Activated T-helper 1 cell treated with anti-CD3 and anti-CD28 coated beads, Interleukin-2, amount 50 U/mL, for 16 hours (primary cell): ENCODE measurements at places on chromosomes 2 and 18.

GRCh38 chr2:50492477-50492851 lies 539.5 kb downstream of the NRXN1 start:
- DNase-seq: no peak

- no peak for DNase-seq
These were observed 10.6 kb downstream of the GFPT1 start for GRCh38 chr2:69376403-69376802.

DNA sequence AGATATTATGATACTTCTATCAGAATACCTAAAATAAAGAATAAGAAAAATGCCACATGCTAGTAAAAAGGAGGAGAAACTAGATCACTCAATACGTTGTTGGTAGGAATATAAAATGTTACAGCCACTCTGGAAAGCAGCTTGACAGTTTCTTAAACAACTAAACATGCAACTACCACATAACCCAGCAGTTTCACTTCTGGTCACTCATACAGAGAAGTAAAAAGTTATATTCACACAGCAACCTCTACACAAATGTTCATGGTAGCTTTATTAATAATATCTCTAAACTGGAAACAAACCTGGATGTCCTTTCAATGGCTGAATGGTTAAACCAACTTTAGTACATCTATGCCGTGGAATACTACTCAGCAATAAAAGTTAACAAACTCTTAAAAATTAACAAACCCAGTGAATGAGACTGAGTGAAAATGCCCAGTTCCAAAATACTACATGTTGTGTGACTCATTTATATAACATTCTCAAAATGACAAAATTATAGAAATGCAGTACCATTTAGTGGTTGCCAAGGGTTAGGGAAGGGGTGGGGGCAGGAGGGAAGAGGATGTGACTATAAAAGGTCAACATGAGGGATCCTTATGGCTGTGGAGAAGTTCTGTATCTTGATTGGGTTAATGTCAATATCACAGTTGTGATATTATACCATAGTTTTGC lies 124.1 kb downstream of the MMADHC start:
- DNase-seq: no peak

DNA sequence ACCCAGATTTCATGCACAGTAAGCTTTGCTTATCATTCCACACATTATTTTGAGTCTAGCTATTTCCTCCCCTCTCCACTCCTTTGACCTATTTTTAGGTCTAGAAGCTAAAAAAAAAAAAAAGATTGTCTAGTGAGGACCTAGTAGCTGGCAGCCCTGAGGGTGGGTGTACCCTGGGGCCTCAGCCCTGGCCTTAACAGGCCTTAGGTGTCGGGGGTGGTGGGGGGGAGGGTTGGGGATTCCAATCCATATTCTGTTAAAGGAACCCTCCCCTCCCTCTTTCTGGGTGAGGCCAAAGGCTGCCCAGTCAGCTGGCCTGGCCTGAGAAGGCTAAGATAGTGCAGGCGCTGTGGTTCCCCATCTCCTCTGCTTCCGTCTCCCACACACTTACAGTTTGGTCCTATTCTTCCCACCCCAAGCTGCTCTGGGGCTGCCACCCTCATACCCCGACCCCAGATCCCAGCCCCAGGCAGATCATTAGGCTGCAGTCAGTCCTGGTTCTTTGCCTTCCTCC lies 65.5 kb upstream of the HK2 start:
- no peak for DNase-seq

GRCh38 chr18:24553571-24554285 lies 93.3 kb downstream of the HRH4 start:
- no peak for DNase-seq

GRCh38 chr18:58046794-58047555 lies 2.9 kb downstream of the NEDD4L start:
- no peak for DNase-seq

- DNase-seq: no peak
These were observed 169.3 kb downstream of the TMEM200C start for GRCh38 chr18:5726011-5726410.

DNA sequence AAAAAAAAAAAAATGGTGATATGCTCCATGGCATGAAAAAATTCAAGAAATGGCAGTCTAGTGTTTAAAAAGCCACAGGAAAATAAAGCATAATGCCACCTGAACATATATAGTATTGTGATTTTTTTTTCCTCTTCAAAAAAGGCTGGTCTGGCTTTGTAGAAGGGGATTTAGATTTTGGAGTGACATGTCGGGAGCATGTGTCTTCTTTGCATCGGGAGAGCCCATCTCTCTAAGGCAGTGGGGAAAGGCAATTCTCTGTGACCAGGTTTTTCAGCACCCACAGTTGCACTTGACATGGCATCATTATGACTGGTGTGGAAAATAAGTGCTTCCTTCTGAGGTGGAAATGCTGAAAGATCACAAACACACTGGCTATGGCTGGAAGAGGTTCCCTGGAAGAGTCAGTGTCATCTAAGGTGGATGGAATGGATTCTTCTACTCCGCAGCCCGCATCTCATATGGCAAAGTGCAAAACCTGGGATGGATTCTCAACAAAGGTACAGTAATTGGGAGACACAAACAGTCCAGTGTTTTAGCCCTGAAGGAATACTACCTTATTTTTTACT lies 172.5 kb downstream of the AGAP1 start:
- no peak for DNase-seq

DNA sequence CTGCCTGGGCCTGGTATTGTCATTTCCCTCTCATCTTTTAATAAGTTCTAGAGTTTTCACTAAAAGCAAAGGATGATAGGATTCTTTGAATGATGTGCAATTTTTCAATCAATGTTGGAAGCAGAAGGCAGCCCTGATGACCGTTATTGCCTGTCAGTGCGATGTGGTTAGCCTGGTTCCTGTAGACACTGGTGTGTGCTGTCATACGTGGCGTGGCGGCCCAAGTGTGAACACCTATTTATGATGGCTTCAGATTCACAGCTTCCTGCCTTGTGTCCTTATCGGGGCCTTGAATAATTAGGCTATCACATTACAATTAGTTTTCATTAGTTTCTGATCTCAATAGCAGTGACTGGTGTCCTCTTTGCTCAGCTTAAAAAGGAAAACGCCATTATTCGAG lies 218.5 kb downstream of the TPGS2 start:
- DNase-seq: no peak

DNA sequence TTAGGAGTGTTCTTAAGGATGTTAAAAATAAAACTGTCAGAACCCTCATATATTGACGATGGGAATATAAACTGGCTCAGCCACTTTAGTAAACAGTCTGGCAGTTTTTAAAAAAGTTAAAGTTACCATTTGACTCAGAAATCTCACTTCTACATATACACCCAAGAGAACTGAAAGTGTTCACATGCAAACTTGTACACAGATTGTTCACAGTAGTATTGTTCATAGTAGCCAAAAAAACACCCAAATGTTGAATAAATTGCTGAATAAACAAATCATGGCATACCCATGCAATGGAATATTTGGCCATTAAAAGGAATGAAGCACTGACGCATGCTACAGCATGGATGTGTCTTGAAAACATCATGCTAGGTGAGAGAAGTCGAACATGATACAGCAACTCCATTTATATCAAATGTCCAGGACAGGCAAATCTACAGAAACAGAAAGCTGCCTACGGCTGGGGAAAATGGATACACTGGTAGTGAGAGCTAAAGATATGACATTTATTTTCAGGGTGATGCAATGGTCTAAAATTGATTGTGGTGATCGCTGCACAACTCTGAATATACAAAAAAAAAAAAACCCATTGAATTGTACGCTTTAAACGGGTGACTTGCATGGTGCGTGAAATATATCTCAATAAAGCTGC lies 10.1 kb downstream of the RPL31 start:
- DNase-seq: no peak

DNA sequence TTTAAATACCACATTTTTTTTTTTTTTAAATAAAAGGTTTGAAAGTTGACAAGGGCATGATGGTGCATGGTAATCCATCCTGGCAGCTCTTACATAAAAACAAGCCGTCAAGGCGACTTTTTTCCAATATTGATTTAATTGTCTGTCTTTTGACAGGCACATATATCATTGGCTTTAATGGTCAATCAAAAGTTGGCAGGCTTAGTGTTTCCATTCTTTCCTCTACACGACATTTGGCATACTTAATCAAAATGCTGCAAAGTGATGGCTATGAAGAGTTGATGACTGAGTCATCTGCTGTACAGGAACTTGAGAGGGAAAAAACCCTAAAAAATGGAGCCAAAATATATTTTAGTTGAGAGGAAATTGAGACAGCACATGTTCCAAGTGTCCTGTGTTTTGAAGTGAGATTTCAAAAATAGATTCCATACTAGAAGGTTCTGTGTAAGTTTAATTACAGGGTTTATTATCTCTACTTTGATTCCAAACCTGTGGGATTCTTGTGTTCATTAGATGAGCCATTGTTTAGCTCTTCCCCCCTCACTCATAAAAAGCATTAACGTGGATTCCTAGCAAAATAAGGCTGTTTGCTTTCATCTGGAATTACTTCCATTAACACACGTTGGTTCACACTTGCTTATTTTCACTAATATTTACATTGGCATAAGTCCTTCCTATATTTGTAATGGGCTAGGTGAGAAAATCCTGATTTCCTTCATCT lies 3.2 kb downstream of the TSHZ1 start:
- DNase-seq: no peak

DNA sequence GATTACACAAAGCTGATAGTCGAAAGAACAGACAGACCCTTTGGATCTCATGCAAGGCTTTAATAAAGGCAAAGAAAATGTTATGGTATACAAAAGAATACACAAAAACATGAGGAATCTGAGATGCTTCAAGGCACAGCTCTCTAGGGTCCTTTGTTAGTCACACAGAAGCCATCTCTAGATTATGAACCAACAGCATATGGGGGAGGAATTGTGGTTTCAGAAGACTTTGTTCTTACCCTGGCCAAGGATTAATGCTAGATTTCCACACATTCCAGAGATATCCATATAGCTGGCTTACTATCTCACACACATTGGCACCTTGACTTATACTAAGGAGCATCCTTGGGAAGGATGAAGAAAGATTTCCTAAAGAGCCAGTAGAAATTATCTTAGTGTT lies 206.1 kb downstream of the GULP1 start:
- DNase-seq: no peak

DNA sequence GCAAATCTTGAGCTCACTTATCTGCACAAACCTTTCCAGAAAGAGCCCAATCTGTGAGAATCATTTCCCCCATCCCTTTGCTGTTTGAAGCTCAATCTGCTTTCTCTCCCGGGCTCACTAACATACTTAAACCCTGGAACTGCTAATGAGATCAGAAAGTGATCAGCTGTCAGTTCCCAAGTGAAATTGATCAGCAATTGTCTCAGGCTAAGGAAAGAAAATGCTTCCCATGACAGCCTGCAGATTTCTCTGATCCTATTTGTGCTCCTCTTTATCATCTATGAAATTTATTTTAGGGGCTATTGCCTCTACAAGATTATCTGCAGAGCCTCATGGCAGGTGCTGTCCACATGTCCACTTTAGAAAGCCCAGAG lies 239.0 kb upstream of the CXCR4 start:
- DNase-seq: no peak

DNA sequence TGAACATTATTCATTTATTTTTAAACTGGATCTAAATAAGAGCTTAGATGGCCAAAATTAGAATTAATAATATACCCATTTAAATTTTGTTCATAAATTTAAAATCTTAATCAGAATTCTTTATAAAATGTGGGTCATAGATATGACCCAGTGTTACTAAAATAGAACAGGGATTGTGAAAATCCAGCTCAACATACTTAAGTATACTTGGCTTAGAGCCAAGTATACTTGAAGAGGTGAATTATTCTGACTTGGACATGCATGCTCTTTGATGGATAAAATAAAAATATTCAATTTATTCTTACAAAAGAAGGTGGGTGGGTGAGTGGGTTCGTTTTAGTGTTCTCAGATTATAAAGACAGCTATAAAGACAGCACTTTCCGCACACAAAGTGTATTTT lies 70.7 kb downstream of the SPOPL start:
- no peak for DNase-seq
